Kidney epithelial cell (primary cell): ENCODE measurements at places on chromosomes 5 and 9. TPM values are rescaled to one million over a fixed set of nuclear protein-coding genes. Genes with fewer than 3 reads are reported as not detected.

Gene SARDH
- 0.75 and 1.8 TPM in 2 replicates for total RNA-seq

Gene MOB3B
- total RNA-seq = 1.4 and 1.9 TPM in 2 replicates

Gene NUP188
- 35.5 and 39.9 TPM in 2 replicates for total RNA-seq

Gene C9
- not detected in 2 replicates for total RNA-seq

Gene SOX30
- 0.08 TPM in 1 of 2 replicates, not detected in the other for total RNA-seq

Gene INSL6
- not detected in 2 replicates for total RNA-seq

Gene ARL14EPL
- total RNA-seq = not detected in 2 replicates

Gene RFX3
- 4.4 and 5.6 TPM in 2 replicates for total RNA-seq

Gene IRGM
- not detected in 2 replicates for total RNA-seq

Gene BOD1
- total RNA-seq = 76.8 and 81.7 TPM in 2 replicates

Gene WNK2
- total RNA-seq = 9.7 and 17.1 TPM in 2 replicates

Gene CNTLN
- total RNA-seq = 3.8 and 4.1 TPM in 2 replicates

Gene AK1
- 44.8 and 56.4 TPM in 2 replicates for total RNA-seq

Gene GABRA6
- not detected in 2 replicates for total RNA-seq

Gene NIPBL
- 21.1 and 21.8 TPM in 2 replicates for total RNA-seq

Gene PRELID2
- 9.4 and 9.7 TPM in 2 replicates for total RNA-seq

Gene RPP25L
- total RNA-seq = 31.5 and 34.0 TPM in 2 replicates

Gene HSPB3
- total RNA-seq = 0.50 TPM in 1 of 2 replicates, not detected in the other

Gene PHF24
- total RNA-seq = 0.07 and 0.58 TPM in 2 replicates
